ENCODE measurements at places on chromosomes 7 and 10.
A peak's percentile ranks its signal among the peaks of the same experiment; 100 is the strongest.

GRCh38 chr10:77671594-77672252, 34.1 kb upstream of the KCNMA1 start:
- DNase-seq, result no peak

GRCh38 chr7:100674411-100675104, 1.0 kb downstream of the GNB2 start:
- peak; percentile 32 for DNase-seq

GRCh38 chr7:47492716-47493325, 89.1 kb downstream of the TNS3 start:
- no peak for DNase-seq

DNA sequence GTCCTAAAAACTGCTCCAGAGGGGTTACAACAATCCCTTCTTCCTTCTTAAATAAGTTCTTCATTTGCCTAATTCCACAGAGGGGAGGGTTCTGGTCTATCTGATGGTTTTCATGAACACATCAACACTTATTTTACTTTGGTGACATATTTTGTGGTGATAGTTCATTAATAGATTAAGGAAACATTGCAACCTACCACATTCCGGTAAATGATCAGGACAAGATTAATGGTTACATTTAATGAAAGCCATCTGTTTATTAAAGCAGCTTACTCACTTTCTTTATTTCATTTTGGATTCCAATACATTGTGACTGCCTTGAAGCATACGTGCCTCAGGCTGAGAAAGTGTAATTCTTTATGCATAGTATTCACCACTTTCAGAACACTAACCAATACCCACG, 101.0 kb downstream of the SKIDA1 start:
- DNase-seq, result no peak

DNA sequence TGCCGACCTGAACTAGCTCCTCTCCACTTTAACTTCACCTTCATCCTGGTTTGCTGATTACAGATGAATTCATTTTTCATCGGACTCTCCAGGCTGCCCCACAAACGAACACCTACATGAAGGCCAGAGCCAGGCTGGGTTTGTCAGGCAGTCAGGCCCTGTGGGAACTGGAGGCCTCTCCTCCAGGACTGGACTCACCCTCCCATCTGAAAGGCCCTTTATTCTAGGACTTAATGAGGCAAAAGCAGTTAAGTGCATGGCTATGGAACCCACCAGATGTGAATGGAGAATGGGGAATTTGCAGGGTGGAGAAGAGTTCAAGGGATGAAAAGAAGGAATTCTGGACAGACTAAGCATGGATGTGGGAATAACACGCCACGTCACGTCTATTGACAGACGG, 170.8 kb downstream of the ARHGAP12 start:
- no peak for DNase-seq

DNA sequence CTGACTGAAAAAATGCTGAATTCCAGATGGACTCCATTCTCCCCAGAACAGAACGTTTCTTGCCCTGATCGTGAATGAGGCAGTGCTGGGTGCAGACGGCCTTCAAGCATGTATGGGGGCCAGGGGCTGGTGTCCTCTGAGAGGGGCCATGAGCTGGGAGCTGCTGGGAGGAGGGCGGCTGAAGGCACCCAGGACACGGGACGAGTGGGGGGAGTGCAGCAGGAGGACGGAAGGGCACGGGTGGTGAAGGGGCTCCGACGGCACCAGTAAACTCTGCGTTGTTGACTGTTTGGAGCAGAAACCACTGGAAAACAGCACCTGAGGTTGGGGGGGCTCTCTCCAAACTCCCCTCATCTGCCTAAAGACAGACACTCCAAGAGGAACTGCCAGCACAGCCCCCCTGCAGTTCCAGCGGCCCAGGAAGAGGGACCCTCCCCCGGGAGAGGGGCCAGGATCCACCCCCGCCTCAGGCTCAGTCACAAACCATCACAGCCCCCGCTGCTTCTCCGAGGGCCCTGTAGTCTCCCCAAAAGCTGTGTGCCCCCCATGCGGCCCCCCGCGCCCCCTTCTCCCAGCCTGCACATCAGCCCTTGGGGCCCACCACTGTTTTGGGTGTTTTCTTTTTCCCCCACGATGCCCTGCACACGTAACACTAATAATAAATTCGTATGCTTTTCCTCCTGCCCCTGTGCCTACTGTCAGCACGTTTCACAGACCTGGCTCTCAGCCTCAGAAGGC, 55.5 kb downstream of the DPYSL4 start:
- DNase-seq, result no peak

DNA sequence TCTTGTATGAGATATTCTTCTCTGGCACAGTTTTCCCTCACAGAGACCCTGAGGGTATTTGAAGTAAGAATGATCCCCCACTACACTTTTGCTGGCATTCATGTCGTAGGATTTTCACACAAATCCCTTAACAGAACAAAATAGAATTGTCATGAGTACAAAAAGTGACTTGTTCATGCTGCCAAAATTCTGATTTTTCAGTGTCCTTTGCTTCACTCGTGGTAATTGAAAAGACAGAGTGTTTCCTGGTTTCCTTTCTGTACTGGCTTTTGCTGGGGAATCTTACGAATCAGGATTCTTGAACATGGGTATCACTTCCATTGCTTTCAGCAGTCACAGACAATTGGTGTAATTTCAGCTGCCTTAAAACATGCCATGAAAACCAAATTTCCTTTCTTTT, 756.3 kb downstream of the REEP3 start:
- peak; percentile 26 for DNase-seq

DNA sequence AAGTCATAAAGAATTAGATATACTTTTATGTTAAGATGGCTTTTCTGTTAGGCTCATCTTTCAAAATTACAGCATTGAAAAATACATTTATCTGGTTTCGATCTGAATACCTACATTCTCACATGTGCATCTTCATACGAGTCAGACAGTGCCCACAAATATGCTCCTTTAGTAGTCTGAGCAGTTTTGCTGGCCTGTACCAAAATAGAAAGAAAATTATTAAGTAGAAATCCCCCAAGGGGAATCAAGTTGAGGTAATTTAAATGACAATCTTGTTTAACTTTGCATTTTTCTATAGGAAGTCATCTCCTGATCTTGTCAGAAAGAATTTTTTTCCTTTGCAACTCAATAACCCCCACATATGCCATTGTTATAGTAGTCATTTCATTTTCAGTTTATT, 287.4 kb upstream of the SEMA3D start:
- DNase-seq, result no peak

- DNase-seq, result no peak
These were observed 235.9 kb downstream of the KCNMA1 start for GRCh38 chr10:77401683-77402082.
